Epithelial cell of prostate (primary cell): ENCODE measurements at places on chromosomes 4 and X.

DNA sequence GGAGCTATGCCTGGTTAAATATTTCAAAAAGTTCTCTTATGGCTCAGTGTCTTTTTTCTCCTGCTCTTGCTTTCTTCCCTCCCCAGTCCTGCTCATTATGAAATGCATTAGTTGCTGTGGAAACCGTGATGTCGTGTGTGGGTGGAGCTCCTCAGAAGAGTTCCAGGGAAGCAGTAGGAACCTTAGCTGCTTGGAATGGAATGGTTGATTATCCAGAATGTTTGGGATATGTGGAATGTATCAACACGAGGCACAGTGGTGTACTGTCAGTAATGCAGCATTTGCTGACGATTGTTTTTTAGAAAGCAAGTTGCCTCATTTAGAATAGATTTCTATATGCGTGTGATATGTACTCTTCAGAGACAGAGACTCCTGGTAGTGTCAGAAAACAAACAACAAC, 333.2 kb downstream of the ARHGAP10 start:
- no peak for DNase-seq

- no peak for DNase-seq
These were observed 435.5 kb downstream of the NKX6-1 start for GRCh38 chr4:84063619-84064018.

- no peak for DNase-seq
These were observed 11.6 kb upstream of the CXCL13 start for GRCh38 chr4:77593993-77594392.

GRCh38 chr4:16896881-16897750, 1.3 kb downstream of the LDB2 start:
- no peak for DNase-seq

DNA sequence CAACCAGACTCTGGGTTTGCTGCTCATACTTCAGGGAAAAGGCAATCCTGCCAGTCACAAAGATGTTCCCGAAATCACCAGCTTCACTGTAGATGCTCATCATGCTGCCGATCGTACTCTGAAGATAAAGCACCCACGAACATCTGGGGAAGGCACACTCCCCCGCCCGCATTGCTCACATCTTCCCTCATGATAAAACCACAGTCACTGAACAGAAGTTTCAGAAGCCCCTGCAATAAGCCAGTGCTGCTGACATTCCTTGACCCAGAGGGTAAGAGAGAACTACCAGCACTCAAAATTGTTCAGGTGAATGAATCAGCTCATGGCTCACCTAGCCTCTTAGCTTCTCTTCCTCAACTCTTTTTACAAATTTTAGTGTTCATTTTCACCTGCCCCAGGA, 43.1 kb downstream of the SRPX2 start:
- DNase-seq = no peak

- DNase-seq = no peak
These were observed 431.5 kb downstream of the DACH2 start for GRCh38 chrX:86579777-86580176.

GRCh38 chrX:42846741-42847140, 68.8 kb upstream of the PPP1R2C start:
- no peak for DNase-seq

GRCh38 chr4:69713593-69713992, 46.8 kb downstream of the SULT1B1 start:
- DNase-seq = peak; percentile 22

- DNase-seq = no peak
These were observed 371.7 kb downstream of the BCOR start for GRCh38 chrX:39725928-39726619.

GRCh38 chrX:31374786-31375185, 302.9 kb upstream of the FTHL17 start:
- DNase-seq = no peak

DNA sequence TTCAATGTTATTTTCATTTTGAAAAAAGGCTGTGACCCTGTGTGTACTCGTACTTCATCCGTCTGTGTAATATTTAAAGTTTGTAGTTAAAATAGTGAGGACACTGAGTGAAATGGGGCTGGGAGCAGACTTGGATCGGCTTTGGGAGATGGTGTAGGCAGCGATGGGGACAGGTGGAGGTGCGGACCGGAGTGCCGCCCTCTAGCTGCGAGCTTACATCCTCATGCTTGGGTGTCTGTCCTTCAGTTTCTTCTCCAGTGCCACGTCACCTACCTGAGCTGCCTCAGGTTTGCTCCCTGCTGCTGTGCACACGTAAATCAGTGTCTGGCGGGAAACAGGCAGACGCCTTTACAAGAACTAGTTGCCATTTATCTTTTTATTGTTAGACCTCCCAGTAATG, 146.1 kb downstream of the GPR143 start:
- no peak for DNase-seq

DNA sequence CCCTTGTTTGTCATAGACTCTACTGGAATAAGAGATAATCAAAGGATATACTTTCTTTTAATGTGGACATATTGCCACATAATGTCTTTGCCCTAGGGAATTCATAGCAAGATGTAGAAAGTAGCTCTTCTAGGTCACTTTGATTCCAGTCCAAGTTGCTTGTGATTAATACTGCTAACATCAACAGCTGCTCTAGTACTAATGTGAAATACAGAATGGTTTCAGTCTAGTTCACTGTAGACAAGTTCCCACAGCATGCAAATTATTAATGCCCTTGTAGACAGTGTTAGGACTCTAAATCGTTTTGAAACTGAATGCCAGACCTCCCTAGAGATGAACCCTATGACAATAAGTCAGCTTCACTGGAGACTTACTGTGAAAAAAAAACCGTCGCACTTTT, 494.6 kb upstream of the ATOH1 start:
- no peak for DNase-seq

DNA sequence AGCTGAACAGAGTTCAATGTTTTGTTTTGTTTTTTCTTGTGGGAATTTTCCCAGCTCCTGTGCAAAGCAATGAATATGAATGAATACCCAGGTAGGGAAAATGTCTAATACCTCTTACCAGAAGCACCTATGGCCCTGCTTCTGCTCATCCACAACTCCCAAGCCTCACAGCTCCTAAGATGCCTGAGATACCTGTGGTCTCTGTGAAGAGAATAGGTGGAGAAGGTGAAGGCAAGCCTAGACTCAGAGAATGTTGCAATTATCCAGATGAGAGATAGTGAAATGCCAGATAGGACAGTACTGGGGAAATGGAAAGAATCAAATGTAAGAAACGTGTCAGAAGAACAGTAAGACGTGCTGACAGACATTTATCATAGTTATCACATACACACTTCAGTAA, 70.2 kb upstream of the NOCT start:
- DNase-seq = no peak

GRCh38 chr4:77651820-77652219, 46.2 kb downstream of the CXCL13 start:
- no peak for DNase-seq

- DNase-seq = no peak
These were observed 1.0 kb downstream of the CHRDL1 start for GRCh38 chrX:110794601-110795000.

- DNase-seq = no peak
These were observed 323.0 kb downstream of the HNRNPD start for GRCh38 chr4:82050796-82051195.

- no peak for DNase-seq
These were observed 14.2 kb downstream of the CHST7 start for GRCh38 chrX:46587753-46588171.

GRCh38 chr4:137312257-137312656, 220.0 kb downstream of the PCDH18 start:
- no peak for DNase-seq

DNA sequence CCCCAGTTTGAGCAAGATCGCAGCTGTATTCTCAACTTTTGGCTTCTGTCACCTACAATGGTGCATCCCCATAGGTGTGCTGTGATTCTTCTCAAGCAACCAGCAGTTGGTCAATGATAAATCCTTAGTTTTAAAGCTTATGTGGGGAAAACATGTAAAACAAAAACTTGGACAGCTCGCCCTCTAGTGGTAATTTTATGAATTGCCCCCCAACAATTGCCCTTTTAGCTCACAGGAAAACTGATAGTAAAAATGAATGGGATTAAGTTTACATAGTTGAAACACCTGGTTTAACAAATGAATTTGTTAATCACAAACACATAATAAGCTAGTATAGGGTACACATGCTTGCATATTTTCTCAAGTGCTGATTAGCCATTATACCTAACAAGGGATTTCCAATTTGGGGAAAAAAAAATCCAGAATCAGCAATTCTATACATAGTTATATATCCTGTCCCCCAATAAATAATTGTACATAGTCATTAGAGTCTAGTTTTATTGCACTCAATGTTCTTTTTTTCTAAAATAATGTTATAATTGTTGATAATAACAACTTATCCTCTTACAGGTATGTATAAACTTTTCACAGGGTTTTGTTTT, 30.1 kb downstream of the TEX13A start:
- DNase-seq = no peak

DNA sequence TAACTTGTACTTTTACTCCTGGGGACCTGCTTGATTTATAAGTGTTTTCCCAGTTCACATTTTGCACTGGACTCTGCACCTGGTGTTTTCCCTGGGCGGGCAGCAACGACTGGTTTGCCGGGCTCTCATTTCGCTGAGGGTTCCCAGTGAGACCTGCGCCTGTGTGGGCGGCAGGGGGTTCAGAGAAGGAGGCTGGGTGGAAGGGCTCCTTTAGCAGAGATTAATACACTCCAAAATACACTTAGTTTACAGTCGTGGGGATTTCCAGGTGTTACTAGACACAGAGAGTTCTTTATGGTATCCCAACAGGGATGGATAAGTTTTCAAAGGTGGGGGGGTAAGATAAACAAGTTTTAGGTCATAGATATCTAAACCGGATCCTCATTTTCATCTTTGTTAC, 53.0 kb upstream of the SHISA3 start:
- DNase-seq = no peak

DNA sequence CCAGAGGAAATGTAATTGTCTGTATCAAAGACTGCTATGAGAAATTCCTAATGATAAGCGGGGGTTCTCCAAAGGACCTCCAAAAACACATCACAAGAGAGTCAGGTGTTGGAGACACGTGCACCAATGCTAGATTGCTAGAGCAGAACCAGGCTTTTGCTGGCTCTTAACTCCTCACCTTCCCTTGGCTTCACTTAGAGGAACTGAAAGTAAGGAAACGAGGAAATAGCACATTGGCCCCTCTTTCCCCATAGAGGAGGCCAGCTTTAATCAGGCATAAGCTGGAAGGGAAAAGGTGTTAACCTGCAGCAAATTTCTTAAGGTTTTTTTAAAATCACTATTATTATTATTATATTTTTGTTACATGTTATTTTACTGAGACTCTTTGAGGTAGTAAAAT, 13.6 kb downstream of the OTC start:
- DNase-seq = no peak

DNA sequence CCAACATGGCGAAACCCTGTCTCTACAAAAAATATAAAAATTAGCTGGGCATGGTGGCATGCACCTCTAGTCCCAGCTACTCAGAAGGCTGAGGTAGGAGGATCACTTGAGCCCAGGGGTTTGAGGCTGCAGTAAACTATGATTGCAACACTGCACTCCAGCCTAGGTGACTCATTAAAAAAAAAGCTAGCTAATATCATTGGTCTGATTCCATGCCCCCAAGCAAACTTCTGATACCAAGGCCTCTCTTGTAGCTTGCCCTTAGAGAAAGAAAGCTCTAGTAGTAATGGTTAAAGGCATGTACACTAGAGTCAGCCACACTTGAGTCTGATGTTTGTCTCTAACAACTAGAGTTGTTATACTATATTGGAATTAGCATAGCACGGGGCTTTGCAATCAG, 32.6 kb upstream of the PHF8 start:
- peak; percentile 33 for DNase-seq

DNA sequence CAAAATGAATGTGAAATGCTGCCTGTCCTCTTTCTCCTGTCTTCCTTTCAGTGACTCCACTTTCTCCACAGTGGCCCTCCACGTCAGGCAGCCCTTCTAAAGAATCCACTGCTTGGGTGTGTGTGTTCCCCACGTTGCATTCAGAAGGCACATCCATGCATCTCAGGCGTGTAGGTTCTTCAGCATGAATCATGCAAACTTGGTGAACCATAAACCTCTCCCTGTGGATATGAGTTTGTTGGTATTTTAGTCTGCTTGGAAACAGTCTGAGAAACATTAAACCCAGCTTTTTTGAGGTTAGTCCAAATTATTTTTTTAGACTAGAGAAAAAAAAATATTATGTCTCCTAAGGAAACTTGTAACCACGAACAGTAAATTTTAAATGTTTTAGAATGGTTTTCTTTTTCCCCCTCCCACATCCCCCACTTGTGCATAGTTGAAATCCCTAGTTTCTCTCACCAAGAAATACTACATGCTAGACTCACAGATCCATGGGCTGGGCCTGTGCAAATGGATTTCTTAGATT, 251.6 kb downstream of the CBR4 start:
- DNase-seq = no peak

DNA sequence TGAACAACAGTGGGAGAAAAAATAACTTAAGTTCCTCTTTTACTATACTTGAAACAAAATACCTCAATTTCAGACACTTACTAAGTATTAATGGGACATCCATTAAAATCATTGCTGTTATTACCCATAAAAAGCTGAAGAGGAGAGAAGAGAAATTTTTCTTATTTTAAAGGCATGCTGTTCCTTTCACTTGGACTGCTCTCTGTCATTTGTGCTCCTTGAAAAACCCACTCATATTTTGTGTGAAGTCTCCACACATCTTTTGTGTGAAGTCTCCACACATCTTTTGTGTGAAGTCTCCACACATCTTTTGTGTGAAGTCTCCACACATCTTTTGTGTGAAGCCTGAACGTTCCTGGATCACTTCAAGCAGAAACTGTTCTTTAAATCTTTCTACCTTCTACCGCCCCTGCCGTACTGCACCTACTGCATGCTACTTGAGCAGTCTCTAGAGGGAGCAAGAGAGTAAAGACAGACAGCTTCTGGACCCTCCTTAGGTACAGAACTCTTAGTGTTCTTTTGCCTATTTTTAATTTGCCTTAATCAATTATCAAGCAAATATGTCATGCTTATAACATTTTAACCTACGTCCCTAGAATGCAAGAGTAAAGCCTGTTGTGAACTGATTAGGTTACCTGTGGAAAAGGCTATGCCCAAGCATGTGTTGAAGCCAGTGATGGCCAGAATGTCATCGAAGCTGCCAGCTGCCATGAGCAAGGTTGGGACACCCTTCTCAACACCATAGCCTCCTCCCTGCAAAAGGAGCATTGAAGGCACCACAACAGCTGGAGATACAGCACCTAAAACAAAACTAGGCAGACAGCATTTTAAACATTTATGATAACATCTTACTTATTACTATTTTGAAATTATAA, 27.1 kb upstream of the SLC9B1 start:
- no peak for DNase-seq

- no peak for DNase-seq
These were observed at the start of gene LONRF3 for GRCh38 chrX:118974088-118974907. Gene LONRF3, plus strand, starts transcription at chrX:118974618. Its CDS starts 163 bp downstream, at chrX:118974781.
